ENCODE measurements at places on chromosomes 5 and 9.

DNA sequence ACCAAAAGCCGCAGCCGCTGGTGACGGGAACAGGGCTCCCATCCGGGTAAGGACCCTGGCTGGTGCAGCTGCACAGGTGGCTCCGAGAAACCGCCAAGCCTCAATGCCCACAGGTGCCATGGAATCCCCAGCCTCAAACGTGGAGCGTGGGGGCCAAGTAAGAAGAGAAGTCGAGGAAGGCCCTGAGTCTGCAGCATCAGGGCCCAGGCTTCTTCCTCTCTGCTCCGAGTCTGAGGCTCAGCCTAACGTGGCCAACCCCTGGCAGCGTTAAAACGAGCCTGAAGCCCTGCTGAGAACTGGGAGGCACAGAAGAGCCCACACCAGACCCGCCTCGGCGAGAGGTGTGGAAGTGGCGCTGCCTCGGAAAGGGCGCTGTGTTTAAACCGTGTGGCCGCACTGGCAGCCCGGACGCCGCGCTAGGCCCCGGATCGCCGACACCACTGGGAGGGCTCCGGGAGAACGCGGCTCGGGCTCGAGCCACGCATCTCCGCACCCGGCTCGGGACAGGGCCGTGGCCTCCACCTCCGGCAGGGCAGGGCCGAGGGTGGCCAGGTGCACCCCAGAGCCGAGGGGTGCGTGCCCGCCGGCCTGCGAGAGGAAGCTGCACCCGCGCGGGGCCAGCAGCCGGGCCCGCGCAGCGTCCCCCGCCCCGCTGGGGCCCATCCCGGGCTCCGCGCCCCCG is 730 bp downstream of the ZMYND19 start:
- no peak for DNase-seq

DNA sequence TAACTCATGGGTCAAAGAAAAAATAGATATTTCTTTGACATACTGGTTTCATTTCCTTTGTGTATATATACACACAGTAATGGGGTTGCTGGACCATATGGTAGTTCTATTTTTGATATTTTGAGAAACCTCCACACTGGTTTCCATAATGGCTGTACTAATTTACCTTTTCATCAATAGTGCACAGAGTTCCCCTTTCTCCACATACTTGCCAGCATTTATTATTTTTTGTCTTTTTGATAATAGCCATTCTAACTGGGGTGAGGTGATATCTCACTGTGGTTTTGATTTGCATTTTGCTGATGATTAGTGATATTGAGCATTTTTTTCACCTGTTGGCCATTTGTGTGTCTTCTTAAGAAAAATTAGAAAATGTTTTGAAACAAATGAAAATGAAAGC is 78.4 kb upstream of the CKMT2 start:
- no peak for DNase-seq

DNA sequence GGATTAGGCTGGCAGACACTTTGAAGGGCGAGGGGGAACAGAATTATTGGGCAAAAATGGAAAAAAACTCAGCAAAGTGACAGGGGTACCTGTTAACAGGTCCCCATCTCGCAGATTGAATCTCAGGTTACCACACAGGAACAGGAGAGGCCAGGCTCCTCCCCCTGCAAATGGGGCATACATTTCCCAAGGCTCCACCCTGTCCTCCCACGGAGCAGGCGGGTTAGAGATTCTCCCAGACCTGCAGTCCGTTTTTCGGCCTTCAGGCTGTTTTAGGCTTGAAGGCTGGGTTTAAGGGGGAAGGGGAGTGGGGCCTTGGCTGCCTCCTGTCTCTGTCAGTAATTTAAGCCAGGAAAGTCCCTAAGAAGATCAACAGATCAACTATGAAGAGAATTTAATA is 42.7 kb downstream of the LRRC70 start:
- DNase-seq = no peak

DNA sequence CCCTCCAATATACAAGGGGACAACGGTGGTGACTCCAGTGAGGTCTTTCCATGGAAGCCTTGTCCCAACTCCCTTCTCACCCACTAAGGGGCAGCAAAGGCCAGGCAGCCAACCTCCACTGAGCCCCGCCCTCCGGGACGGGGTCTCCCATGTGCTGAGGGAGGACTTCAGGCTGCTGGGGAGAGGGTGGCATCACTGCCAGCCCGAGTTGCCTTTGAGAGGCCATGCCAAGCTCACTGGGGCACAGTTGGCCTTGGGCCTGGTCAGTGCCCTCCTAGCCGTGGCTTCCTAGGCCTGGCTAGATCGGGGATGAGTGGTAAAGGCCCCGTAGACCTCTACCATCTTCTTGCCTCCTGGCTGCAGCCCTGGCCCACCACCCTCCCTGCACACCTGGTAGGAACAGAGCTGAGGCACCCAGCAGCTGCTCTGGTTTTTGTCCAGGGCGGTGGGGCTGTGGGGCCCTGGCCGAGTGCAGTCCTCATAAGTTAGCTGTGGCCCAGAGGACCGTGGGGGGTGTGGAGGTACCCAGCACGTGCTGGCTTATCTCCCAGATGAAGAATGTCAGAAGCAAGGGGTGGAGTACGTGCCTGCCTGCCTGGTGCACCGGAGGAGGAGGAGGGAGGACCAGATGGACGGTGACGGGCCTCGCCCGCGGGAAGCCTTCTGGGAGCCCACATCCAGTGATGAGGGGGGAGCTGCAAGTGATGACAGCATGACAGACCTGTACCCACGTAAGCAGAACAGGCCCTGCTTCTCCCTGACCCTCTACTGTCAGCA is 3.2 kb downstream of the SURF2 start:
- DNase-seq = peak; percentile 31

DNA sequence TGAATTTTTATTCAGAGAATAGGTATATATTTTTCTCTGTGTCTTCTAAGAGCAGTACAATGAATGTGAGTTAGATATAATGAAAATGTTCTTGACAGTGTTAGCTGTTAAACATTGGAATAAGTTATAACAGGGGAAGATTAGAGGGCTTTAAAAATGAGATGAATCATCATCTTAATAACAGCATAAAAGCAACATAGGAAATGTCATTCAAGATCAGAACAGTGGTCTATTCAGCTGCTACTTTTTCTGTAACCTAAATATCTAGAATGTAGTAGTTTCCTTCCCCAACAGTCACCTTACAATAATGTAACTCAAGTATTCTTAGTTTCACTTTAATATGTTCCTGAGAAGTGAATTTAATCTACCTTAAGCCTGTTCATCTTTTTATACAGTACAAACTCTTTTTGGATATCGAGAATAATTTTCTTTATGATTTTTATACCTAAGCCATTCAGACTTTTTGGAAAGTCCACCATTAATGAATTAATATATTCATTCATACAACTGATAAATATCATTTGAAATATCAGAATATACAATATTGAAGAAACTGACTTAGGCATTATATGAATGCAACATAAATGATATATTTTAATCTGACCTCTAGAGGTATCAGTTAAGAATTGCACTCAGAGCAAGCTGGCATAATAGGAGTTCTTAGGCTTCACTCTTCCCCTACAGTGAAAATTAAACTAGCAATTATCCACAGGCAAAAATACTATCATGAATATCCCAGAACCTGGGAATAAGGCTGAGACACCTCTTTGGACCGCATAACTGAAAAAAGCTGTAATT is 66.1 kb upstream of the EDIL3 start:
- DNase-seq = peak; percentile 22

DNA sequence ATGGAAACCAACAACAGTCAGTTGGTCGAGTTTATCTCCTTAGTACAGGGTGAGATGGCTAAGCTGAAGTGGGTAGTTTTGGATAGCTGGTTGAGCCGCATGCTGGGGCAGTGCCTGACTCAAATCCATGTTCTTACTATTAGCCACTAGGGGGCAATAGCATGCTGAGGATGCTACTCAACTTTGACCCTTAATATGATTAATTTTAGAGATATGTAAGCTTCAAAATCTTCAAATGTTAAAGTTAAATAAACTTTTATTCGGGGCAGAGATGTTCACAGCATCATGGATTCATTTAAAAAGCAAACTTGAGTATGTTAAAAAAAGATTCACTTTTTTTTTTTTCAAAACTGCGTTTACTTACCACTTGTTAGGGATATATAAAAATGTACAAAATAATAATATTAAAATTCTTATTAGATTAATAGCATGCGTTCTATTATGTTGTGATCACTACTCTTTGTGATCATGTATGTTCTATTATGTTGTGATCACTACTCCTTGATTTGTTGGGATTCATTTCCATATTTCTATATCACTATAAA is 57.0 kb downstream of the C9orf153 start:
- peak; percentile 63 for DNase-seq

DNA sequence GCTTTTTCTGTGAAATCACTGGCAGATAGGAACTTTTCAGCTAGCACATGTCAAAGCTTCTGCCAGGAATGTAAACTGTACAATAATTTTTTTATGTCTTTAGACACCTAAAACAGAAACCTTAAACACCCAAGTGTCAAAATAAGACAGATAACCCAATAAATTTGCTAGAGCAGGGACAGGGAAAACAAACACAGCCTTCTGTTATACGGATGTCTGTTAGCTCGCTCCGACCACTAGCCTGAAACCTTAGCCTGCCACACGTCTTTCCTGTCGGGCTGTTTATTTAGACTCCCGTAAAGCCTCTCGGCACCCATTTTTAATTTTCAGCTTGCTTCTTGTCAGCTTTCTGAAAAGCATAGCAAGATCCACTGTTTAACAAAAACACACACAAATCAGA is 355.4 kb upstream of the SLC24A2 start:
- DNase-seq = no peak

DNA sequence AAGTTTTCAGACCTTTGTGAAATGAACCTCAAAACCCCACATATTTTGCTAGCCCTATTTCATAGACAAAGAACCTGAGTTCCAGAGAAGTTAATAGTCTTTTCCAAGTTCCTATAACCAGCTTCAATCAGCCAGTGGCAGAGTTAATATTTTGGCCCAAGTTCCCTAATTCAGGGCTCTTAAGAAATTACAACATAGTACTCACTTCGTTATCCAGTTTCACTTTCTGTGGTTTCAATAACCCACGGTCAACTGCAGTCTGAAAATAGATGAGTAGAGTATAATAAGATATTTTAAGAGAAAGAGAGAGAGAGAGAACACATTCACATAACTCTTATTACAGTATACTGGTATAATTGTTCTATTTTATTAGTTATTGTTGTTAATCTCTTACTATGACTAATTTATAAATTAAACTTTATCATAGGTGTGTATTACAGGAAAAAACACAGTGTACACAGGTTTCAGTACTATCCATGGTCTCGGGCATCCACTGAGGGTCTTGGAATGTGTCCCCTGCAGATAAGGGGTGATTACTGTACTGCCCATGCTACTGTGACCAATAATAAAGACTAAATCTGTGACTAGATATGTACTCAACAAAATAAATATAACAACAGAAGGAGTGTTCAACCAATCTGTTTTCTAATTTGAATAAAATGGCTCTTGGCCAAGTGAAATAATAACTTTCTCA is 9.3 kb upstream of the MYOT start:
- DNase-seq = no peak

- no peak for DNase-seq
These were observed 357.0 kb downstream of the TLE4 start for GRCh38 chr9:79928661-79929223.

GRCh38 chr5:95284572-95285408 is at the start of gene MCTP1:
TSS of gene MCTP1 (minus strand) at chr5:95285094.
- peak; percentile 6 for DNase-seq

- peak; percentile 15 for DNase-seq
These were observed 37.5 kb downstream of the BICD2 start for GRCh38 chr9:92726971-92727715.

DNA sequence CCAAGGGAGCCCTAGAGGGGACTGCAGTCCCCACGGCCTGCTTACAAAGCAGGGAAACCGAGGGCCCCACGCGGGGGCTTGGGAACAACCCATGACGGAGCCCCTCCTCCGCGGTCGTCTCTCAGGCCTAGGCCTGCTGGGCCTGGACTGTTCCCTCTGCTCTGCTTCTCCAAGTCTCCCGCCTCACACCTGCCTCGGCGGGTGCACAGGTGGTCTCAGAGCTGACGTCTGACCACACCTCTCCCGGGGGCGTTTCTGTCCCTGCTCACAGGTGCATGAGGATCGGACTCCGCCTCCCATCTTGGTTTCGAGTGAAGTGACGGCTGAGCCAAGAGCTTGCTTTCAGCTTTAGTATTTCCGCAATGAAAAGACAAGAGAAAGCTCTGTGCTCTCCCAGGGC is 72.1 kb downstream of the MRPL36 start:
- DNase-seq = no peak

DNA sequence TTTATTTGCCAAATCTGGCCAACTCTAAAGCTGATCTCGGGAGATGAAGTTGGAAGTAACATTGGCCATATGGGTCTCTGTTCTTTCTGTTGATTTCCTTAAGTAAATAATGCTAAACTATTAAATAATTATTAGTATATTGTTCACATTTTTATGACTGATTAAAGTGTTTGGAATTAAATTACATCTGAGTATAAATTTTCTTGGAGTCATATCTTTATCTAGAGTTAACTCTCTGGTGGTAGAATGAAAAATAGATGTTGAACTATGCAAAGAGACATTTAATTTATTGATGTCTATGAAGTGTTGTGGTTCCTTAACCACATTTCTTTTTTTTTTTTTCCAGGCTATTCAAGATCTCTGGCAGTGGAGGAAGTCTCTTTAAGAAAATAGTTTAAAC is 9.3 kb upstream of the FGF18 start:
- peak; percentile 12 for DNase-seq

GRCh38 chr9:134738869-134739659 is 97.5 kb downstream of the COL5A1 start:
- peak; percentile 58 for DNase-seq

DNA sequence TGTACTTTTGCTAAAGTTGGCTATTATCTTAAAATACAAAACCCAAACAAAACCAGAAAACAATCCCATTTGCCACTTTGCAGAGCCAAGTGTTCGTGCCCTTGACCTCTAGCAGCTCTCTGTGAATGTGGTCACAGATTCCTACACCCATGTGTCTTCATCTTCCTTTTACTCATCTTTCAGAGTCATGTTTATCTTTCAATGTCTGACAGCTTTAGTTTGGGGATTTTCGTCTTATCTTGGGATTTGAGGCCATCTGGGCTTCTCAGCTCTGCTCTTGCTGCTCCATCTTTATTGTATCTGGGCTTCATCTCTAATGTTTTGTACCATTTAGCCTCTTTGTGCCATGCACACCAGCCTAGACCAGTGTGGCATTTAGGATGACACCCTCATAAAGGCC is 81.0 kb downstream of the DAPK1 start:
- DNase-seq = no peak

DNA sequence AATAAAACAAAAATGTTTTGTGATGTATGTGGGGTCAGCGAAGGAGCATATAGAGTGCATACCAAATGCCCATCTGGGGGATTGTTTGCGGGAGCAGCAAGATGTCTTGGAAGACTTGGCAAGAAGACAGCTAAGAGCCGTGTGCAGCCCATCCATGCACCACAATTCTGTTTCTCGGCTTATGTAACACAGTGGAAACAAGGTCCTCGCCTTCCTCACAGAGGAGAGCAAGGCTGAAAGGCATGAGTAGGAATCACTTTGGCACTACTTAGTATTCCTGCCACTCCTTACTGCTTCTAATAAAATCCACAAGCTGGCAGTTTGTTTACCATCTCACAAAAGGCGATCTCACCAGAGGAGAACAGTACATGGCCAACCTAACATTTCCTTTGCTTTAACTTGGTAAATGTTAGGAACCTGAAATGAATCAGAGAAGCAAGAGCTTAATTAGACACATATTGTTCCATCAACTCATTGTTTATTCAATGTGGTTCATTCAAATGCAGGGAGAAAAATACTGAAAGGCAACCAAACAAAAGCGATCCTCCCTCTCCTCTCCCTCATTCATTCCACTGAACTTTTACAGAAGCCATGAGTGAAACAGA is 648.1 kb downstream of the ACTL7B start:
- DNase-seq = peak; percentile 95
